CD4-positive, alpha-beta T cell treated with Interleukin-6 at 100 ng/mL for 8 hours (primary cell): ENCODE measurements at places on chromosomes 11 and 22.

DNA sequence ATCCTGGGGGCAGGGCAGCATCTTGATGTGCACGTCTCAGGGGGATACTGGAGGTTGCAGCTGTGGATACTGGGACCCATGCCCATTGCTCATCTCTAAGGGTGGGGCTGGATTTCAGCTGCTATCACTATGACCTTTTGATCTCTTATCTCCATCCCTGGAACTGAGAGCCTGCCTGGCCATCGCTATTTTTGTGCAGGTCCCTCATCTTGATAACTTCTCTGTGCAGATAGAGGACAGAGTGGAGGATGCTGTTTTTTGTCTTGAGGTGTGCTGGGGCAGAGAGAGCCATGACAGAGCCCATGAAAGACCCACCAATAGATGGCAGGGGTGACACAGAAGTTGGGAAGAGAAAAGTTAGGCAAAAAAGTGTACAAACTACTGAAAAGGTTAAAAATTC is 5.1 kb upstream of the INSC start:
- no peak for DNase-seq

DNA sequence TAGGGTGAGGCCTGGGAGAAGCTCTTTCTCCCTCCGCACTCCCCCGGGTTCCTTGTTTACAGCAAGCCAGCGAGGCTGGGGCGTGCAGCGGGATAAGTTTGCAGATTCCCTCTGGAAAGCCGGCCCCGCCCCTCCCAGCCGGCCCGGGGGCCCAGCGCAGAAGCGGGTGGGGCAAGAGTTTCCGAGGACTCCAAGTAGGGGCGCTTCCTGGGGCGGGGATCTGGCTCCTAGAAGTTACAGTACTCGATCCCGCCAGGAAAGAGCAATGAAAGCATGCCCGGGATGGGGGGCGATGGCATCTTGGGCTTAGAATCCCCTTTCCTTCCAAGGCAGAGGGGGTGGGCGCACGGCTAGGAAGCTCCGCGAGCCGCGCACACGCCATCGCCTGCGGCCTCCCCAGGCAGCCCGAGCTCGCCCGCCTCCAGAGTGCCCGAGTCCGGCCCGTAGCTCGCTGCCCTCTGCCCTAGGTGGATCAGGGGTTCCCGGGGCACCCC is 385 bp downstream of the TST start:
- DNase-seq: no peak

GRCh38 chr11:10996678-10997077 is 138.8 kb upstream of the ZBED5 start:
- DNase-seq: no peak

- no peak for DNase-seq
Observed at GRCh38 chr11:6012035-6012668, 5.4 kb upstream of the OR56A4 start.

DNA sequence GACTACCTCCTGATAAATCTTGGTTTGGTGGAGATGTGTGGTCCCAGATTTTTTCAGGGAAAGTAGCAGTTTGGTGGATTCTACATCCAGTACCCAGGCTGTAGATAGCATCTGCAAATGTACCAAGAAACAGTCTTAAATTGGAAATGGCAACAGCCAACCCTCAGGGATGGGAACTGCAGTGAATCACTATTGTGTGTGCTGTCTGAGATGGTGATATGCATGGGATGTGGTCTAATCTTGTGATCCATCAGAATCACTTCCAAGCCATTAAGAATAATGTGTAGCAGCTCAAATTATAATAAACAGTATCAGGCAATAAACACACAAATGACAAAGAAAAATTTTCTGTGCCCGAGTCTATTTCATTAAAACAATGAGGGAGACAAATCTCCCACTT is 3.4 kb downstream of the OLFML1 start:
- no peak for DNase-seq

DNA sequence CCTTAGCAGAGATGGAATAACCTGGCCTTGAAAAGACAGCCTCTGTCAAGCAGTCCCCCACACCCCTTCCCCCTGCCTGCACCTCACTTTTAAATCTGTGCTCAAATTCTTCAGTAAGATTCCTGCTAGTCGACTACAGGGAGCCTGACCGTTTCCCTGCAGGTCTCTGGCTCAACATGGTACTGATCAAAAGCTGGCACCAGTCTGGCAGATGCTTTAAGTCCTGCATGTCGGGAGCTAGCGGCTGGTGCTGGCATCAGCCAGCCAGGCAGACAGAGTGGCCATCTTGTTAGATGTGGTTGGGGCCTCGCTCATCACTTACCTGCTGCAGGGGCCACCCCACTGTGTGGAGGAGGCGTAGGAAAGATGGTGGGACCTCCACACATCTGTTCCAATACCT is 204.4 kb upstream of the SORL1-AS1 start:
- DNase-seq: no peak
